ENCODE measurements at places on chromosomes 7 and 10. TPM values are rescaled to one million over a fixed set of nuclear protein-coding genes. Genes with fewer than 3 reads are reported as not detected.

The PNLIPRP2 gene
- not detected for total RNA-seq

The LGI1 gene
- total RNA-seq = not detected

The SPDYE2B gene
- not detected for total RNA-seq

The CTAGE8 gene
- 8.9 TPM for total RNA-seq

The TAS2R5 gene
- total RNA-seq = 6.4 TPM

The OR2A25 gene
- total RNA-seq = not detected

The DRGX gene
- total RNA-seq = not detected

The CYP3A7 gene
- not detected for total RNA-seq

The ALOX5 gene
- 1.9 TPM for total RNA-seq

The PHYHIPL gene
- total RNA-seq = 1.3 TPM

The FBXO24 gene
- total RNA-seq = 0.41 TPM

The HOXA13 gene
- not detected for total RNA-seq

The GPR146 gene
- 1.9 TPM for total RNA-seq

DNA sequence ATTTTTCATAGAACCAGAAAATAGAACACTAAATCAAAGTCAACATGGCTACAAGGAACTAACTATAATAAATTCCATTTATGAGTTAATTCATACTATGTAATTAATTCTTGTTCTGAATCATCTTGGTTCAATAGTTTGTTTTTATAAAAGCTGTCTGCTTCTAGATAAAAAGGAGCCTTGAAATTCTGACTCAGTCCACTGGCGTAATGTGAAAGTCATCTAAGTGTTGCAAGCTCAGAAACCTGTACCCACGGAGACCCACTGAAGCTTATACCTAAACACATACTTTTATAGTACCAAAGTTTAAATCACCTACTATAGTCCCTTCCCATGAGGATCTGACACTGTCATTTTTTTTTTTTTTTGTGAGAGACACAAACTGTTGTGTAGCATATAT is 489.4 kb downstream of the SEMA3D start:
- DNase-seq = no peak

- no peak for DNase-seq
These were observed 994.4 kb upstream of the LRRTM3 start for GRCh38 chr10:65931291-65932070.

- DNase-seq = no peak
These were observed 151.8 kb downstream of the TWIST1 start for GRCh38 chr7:18965657-18966056.

DNA sequence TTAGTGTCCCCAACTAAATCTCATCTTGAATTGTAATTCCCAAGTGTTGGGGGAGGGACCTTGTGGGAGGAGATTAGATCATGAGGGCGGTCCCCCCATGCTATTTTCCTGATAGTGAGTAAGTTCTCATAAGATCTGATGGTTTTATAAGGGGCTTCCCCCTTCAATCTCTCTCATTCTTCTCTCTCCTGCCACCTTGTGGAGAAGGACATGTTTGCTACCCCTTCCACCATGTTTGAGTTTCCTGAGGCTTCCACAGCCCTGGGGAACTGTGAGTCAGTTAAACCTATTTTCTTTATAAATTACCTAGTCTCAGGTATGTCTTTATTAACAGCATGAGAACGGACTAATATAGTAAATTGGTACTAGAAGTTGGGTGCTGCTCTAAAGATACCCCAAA is 365.6 kb downstream of the ANKRD7 start:
- no peak for DNase-seq

DNA sequence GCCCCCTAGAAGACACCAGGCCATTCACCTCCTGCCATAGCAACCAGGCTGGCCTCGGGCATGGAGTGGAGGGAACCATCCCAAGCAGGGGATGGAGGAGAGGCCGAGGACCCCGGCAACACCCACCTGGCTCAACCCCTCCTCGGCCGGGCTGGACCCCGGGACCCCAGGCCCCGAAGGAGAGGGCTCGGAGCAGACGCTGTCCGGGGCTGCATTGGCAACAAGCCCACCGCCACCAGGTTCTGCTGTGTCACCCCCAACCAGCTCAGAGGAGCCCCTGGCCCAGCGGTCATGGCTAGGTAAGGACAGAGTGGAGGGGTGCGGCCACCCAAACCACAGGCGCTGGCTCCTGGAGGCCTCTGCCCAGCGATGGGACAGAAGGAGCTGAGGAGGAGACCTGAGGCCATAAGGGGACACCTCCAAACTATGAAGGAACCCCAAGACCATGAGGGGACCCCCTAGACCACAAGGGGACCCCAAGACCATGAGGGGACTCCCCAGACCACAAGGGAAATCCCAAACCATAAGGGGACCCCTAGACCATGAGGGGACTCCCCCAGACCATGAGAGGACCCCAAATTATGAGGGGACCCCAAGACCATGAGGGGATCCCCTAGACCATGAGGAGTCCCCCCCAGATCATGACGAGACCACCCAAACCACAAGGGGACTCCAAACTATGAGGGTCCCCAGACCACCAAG is 74.7 kb upstream of the PDGFA start:
- DNase-seq = no peak

DNA sequence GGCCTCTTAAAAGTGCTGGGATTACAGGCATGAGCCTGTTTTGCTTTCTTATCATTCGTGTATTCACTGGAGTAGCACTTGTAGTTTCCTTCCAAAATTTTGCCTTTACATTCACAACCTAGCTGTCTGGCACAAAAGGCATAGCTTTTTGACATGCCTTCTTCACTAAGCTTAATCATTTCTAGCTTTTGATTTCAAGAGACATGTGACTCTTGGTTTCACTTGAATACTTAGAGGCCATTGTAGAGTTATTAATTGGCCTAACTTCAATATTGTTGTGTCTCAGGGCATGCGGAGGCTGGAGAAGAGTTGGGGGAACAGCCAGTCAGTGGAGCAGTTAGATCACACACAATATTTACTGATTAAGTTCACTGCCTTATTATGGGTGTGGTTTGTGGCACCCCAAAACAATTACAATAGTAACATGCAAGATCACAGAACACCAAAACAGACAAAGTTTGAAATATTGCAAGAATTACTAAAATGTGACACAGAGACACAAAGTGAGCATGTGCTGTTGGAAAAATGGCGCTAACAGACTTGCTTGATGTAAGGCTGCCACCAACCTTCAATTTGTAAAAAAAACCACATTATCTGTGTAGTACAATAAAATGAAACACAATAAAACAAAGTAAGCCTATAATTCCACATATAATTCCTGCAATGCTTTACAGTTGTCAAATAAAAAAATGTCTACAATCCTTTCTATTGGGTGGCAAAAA is 43.1 kb downstream of the BRAF start:
- DNase-seq = no peak

DNA sequence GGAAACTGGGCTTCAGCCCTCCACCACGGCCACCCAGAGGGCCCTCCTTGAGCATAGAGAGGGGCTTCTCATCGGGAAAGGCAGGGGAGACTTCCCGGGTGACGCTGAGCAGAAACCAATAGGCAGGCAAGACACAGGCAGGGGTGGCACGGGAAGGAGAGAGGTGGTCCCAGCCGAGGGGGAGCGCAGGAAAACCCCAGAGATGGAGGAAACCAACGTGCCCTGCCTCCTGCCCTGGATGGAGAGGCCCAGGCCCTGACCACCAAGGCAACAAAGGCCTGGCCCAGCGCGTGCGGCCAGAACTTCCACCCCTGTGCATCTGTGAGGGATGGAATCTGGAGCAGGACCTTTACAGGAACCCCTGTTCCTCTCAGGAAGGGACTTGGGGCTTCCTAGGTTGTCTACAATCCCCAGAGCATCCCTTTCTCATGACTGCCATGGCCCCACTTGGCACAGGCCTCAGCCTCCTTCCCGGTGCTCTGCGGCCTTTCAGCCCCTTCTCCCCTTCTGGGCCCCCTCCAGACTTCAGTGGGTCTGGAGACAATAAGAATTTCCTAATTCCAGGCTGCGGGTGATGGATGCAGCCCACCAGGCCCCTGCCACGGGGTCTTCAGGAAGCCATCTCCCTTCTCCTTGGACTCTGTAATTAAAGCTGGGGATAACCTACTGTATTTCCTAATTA is 137.0 kb upstream of the RET start:
- DNase-seq = no peak

DNA sequence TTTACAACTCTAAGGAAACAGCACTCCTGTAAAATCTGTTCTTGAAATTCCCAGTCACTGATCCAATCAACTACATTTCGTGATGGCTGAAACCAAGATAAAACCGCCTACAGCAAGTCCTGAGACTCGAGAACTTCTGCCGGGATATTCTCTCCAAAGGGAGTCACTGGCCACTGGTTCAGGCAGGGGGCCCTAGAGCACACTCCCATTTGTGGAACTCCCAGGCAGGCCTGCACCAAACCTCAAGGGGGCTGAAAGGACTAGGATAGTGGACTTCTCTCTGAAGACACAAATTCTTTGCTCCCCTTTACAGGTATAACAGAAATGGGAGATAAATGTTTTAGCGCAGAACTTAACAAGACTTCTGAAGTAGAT is 16.3 kb downstream of the CYTH3 start:
- DNase-seq = no peak

DNA sequence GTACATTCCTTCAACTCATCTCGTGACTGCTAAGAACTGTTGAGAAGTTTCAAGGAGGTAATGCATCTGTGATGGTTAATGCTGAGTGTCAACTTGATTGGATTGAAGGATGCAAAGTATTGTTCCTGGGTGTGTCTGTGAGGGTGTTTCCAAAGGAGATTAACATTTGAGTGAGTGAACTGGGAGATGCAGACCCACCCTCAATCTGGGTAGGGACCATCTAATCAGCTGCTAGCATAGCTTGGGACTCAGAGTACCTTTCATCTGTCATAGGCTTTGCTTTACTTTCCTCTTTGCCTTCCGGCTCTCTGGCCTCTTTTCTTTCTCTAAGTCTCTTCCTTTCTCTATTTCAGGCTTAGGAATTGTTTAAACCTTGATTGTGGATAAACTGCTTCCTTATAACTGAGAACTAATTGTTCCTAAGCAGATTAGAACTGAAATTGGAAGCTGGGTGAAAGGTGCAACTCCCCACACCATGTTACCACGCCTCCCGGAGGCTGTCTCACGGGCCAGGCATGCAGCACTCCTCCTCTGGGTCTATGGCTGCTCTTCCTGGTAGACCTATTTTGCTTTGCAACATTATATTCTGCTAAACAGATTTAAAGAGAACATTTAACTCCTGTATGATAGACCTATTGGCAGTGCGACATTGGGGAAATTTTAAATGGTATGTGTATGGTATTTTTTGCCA is 298.2 kb downstream of the CCSER2 start:
- no peak for DNase-seq

GRCh38 chr10:122152544-122152943 is 118.6 kb upstream of the BTBD16 start:
- DNase-seq = no peak

DNA sequence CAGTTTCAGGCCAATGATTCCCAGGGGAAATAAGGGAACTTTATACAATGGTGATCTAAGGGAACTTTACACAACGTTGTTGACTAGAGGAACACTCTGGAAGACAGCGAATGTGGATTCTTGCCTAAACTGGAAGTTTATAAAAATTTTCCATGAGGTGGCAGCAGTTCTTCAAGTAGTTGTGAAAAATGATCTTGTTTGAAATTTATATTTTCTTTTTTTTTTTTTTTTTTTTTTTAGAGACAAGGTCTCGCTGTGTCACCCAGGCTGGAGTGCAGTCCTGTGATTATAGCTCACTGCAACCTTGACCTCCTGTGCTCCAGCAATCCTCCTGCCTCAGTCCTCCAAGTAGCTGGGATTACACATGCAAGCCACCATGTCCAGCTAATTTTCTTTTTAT is 32.1 kb upstream of the GTF2I start:
- DNase-seq = no peak

DNA sequence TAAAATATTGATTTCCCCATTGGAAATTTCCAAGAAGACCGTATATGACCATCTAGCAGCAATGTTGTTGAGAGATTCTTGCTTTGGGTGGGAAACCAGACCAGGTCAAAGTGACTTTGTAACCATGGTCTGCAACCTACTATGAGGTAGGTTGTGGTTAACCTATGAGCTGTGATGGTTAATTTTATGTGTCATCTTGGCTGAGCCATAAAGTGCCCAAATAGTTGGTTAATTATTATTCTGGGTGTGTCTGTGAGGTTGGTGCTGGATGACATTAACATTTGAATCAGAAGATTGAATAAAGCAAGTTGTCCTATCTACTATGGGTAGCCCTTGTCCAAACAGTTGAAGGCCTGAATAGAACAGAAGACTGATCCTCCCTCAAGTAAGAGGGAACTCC is 18.3 kb upstream of the RALA start:
- no peak for DNase-seq

GRCh38 chr7:37342688-37343471 is 105.8 kb downstream of the ELMO1 start:
- no peak for DNase-seq

DNA sequence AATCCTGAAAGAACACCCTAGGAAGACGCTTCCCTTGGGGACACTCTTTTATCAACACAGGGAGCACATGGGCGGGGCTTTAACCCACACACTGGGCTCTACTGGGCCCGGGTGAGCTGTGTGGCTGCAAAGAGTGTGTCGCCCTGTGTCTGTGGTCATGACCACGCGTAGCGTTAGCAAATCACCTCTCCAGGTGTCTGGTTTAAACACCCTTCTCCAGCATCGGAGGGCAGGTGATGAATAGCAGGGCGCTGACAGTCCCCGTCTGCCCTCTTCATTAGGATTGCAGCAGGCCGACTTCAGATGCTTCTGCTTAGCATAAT is 127.7 kb downstream of the ADARB2 start:
- DNase-seq = no peak

DNA sequence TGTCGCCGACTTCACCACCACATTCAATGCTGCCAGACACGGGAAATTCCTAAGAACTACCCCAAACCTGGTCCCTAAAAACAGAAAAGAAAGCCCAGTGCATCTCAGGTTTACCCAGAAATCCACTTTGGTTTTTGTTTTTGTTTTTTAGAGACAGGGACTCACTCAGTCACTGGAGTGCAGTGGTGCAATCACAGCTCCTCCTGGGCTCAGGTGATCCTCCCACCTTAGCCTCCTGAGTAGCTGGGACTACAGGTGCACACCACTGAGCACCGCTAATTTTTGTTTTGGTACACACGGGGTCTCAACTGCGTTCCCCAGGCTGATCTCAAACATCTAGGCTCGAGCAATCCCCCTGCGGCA is 22.8 kb downstream of the MAD1L1 start:
- no peak for DNase-seq

GRCh38 chr7:21345361-21345760 is 82.5 kb upstream of the SP4 start:
- no peak for DNase-seq

- DNase-seq = no peak
These were observed 14.3 kb upstream of the ZNF467 start for GRCh38 chr7:149787428-149788299.

DNA sequence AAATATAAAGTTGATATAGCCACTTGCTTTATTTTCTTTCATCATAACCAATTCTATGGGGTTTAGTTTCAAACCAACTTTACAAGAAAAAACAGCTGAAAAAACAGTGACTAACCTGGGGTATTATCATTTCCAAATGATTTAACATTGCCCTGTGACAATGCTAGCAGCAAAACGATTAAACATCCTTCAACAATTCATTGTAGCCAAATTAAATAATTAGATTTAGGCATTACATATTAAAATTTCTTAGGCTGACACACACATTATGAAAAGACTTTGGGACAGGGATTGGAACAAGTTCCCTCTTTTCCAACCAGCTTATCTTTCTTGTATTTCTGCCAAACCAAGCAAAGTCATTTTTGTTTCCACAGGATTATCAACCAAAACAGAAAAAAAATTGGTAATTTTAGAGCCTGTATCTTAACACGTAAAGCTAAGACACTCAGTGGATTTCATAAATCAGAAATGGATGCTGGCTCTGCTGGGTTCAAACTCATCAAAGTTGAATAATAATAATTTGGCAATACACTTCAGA is 84.0 kb downstream of the SEMA3D start:
- no peak for DNase-seq
